ENCODE measurements at places on chromosomes 7 and 10. TPM values are rescaled to one million over a fixed set of nuclear protein-coding genes. Genes with fewer than 3 reads are reported as not detected.

DNA sequence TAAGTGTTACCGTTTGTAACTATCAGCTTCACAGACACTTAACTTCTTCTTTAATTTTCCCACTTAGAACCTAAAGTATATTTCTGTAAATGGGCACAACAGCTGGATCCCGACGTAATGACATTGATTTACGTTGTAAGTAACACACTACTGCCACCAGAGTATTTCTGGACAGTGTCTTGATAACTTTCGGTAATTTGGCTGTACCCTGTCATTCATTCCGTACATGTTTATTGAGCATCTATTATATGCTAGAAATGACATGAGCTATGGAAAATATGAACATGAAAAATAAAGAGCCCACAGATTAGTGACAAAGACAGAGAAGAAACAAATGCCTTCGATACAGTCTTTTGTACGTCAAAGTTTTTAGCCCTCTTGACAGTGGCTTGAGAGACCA, 291.4 kb downstream of the CCDC3 start:
- no peak for DNase-seq

- DNase-seq = peak; percentile 66
Observed at GRCh38 chr10:79084972-79085597, 16.3 kb downstream of the ZMIZ1 start.

GRCh38 chr10:76915316-76915715, 722.3 kb downstream of the KCNMA1 start:
- no peak for DNase-seq

DNA sequence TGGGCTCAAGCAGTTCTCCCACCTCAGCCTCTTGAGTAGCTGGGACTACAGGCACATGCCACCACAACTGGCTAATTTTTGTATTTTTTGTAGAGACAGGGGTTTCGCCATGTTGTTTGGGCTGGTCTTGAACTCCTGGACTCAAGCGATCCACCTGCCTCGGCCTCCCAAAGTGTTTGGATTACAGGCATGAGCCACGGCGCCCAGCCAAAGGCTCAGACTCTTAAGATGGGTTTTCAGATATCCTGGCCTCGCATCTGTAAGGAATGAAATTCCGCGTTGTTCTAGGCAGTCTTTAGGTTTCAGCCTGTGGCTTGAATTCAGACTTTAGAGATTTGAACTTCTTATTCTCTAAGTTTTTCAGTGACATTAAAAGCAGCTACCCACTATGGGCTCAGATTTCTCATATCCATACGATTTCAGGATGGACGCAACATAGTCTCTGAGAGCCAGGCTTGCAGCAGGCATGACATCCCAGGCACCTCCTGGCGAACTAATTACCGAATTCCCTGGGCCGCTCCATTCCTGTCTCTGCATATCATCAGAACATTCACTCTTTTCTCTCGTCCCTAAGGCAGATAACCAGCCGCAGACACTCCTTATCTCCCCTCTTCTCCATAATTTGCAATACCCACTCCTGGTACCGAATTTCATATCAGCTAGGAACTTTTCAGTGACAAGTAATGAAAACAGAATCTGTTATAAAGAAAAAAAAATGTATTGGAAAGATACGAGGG, 29.7 kb downstream of the IL15RA start:
- DNase-seq = no peak

GRCh38 chr7:46207931-46208634, 287.0 kb upstream of the IGFBP3 start:
- no peak for DNase-seq

DNA sequence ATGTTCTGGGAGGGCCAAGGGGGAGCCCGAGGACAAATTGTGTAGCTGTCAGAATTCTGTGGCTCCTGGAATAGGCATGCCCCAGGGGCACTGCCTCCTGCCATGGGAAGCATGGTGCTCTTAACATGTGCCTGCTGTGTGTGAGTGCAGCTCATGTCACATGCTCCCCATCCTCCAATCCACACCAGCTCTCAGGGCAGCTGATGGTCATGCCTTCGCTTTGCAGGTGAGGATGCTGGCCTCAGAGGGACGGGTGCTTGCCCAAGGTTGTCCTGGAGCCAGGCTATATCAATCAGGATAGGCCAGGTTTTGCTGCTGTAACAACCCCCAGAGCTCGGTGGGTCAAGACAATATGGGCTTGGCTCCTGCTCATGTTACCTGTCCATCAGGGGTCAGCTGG, 303.4 kb downstream of the RPS24 start:
- no peak for DNase-seq

DNA sequence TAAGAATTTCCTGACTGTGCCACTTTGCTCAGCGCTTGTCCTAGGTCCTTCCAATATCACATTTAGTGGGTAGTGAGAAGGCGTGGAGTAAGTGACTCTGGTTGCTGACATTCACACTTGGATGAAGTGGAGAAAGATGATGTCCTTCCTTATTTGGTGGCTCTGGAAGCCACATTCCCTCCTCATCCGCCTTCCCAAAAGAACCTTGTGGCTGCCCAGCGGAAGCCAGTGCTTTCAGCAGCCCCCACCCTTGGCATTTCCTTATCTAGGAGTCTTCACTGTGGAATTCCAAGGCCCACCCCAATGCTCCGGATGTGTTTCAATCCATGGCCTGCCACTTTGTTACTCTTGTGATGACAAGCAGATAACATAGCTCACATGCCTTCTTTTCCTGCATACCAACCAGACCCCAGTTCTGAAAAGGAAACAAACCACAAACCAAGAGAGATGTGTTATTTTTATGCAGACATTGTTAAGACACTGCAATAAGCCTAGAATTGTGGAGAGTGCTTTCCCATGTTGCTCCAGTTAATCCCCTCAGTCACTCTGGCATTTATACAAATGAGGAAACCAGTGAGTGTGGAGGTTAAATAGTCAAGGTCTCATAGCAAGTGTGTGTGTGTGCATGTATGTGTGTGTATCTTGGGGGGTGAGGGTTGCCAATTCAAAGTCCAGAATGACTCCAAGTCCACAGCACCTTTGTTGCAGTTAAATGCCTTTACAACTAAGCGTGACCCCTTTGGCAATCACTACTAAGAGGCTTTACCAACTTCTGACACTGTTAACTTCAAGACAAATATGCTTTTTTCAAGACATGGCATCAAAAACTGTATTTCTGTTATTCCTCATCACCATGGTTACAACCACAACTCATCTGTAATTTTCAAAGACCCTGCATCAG, 10.3 kb upstream of the ANKRD1 start:
- DNase-seq = peak; percentile 60

DNA sequence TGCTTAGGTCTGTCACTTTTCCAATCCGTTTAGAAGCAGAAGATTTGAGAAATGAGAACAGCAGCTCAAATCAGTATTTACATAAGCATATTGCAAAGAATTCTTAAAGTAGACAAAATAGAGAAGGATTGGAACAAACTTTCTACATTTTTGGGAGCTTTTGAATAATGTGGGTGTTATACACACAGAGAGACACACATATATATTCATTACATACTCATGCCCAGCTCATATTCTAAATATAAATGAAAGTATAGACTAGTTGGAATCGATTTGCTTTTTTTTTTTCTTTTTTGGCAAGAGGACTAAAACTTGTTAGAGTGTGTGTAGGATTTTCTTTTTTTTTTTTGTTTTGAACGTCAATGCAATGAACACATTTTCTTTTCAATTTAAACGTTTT, 538.9 kb downstream of the AUTS2 start:
- no peak for DNase-seq

GRCh38 chr10:74889662-74889998, 63.2 kb downstream of the KAT6B start:
- DNase-seq = no peak

GRCh38 chr7:23973264-23973663, 263.2 kb downstream of the STK31 start:
- no peak for DNase-seq

Gene TRIM74
- total RNA-seq = 0.35 TPM
